ENCODE measurements at places on chromosomes 12 and 14. TPM values are rescaled to one million over a fixed set of nuclear protein-coding genes. Genes with fewer than 3 reads are reported as not detected.

The FOXG1 gene
- 0.03 TPM for polyA plus RNA-seq

The LHX5 gene
- not detected for polyA plus RNA-seq

The ABHD12B gene
- 0.47 TPM for polyA plus RNA-seq

The LRP6 gene
- polyA plus RNA-seq: 68.9 TPM

The EFS gene
- polyA plus RNA-seq: 35.4 TPM
